ENCODE measurements at places on chromosomes 2 and 18. TPM values are rescaled to one million over a fixed set of nuclear protein-coding genes. Genes with fewer than 3 reads are reported as not detected.

GRCh38 chr2:195488567-195488966, 168.5 kb upstream of the SLC39A10 start:
- no peak for DNase-seq

DNA sequence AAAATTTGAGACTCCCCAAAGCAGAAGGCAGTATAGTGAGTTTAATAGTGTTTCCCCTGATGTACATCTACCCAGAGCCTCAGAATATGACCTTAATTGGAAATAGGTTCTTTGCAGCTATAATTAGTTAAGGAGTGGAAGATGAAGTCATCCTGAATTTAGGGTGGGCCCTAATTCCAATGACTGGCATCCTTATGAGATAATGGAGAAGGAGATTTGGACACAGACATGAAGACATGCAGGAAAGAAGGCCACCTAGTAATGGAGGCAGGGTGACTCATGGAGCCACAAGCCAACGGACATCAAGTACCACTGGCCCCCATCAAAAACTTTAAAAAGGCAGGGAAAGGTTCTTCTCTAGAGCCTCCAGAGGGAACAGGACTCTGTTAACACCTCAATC, 308.9 kb downstream of the TXNL1 start:
- DNase-seq: no peak

DNA sequence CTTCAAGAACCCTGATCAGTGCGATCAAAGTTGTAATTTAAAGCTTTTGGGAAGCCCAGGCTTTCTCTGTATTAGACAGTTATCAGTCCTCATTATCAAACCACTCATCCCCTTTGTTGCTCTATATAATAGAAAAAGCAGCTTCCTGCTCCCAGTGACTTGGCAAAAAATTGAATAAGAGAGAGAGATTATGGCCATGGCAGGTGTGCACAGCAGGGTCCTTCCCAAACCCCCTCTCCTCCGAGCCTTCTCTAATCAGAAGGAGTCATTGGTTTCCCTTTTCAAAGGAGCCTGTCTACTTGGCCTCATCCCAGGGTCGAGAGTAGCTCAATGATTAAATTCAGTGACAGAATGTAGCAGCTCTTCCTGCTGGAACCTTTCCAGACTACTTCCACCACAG, 81.5 kb downstream of the SEMA4F start:
- DNase-seq: no peak

- DNase-seq: no peak
Measured at GRCh38 chr2:236657215-236657614, 87.6 kb downstream of the ACKR3 start.

- DNase-seq: no peak
Measured at GRCh38 chr18:35438480-35439234, 59.1 kb downstream of the INO80C start.

- no peak for DNase-seq
Measured at GRCh38 chr2:89833116-89833779, 1141.8 kb downstream of the RPIA start.

GRCh38 chr2:43240766-43241150, 14.4 kb upstream of the ZFP36L2 start:
- no peak for DNase-seq

DNA sequence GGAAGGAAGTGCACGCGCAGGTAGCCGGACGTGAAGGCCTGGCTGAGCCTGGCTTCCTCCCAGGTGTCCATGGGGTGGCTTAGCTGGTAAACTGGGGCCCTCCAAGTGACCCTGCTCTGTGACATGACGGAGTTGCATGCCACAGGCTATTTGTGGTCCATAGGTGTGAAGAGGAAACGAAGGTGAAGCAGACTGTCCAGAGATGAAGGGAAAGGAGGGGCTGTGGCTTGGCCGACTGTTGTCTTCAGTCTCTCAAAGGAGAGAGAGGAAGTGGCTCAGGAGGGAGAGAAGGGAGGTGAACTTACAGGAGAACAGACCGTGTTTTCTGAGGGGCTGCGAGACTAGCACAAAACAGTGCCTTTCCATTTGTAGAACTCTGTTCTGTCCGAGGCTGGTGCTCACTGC, 19.3 kb downstream of the INPP5D start:
- no peak for DNase-seq

GRCh38 chr2:239770246-239770639, 254.9 kb downstream of the NDUFA10 start:
- no peak for DNase-seq

DNA sequence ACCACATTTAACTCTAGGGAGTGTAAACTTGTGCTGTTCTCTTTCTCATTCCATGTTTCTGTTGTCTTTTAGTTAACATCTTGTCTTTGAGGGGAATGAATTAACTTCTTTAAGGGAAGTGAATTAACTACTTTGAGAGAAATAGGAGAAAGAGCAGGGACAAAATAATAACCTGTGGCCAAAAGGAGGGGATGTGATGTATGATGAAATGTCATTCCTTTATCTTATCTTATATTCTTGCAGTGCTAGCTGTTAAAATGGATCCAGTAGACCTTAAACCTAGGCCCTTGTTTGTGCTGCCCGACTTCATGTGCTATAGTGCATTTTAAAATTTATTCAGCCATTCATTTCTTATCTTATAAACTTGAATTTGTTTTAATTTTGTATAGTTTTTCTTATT, 18.4 kb downstream of the ABI2 start:
- no peak for DNase-seq

DNA sequence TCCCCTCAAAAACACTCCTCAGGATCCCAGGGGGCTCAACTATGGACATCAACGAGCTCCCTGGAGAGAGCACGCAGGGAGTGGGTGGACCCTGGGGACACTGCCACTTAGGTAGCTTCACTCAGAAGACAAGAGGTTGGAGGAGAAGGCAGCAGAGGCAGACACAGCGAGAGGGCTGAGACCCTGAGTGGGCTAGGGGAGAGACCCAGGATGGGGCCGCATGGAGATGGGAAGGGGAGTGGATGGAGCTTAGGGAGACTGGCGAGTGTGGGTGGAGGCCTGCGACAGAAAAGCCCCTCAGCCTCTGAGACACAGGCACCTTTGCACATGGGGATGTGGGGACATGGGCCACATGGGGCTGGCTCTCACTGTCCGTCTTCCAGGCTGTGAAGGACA, 70.9 kb downstream of the ASB1 start:
- DNase-seq: no peak

GRCh38 chr18:3773303-3773702, 323.3 kb downstream of the TGIF1 start:
- DNase-seq: no peak

- DNase-seq: no peak
Measured at GRCh38 chr2:155250800-155251199, 552.3 kb downstream of the KCNJ3 start.

DNA sequence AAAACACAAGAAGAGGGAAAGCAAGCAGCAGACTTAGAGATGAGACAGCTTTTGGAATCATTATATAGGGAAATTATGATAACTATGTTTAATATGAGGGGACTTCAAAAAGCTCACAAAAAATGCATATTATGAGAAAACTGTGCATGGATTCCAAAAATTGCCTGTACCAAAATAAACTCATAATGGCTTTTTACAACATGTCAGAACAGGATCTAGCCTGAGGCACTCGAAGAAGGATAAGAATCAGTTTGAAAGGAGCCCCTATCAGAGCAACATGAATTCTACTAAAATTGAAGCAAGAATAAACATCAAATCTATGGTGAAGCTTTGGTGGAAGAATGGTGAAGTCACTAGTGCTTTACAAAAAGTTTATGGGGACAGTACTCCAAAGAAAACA, 187.4 kb downstream of the RDH14 start:
- DNase-seq: no peak

GRCh38 chr2:239006622-239007285, 158.9 kb downstream of the TWIST2 start:
- DNase-seq: no peak

- DNase-seq: no peak
Measured at GRCh38 chr2:149465873-149466272, 121.7 kb downstream of the MMADHC start.

- DNase-seq: no peak
Measured at GRCh38 chr18:12420821-12421421, 13.2 kb downstream of the PRELID3A start.

DNA sequence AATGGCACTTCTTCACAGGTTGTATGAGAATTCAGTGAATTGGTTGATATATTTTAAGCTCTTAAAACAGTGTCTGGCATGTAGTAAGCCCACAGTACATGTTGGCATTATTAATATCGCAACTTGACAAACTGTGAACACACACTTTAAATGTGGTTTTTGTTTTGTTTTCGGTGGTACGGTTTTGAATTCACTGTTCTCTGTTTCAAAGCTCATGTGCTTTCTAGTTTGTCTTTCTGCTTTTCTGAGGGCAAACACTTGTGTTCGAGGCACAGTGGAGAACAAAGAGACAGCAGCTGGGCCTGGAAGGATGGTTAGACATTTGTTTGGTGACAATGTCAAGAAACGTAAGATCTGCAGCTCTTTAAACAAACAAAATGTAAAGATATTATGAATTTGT, 276.5 kb upstream of the MC4R start:
- DNase-seq: no peak

Gene ALPP
- not detected for total RNA-seq

Gene DSC2
- total RNA-seq: 108 TPM

Gene GALNT14
- 1.7 TPM for total RNA-seq

Gene ITPRIPL1
- 1.5 TPM for total RNA-seq

Gene REG1A
- total RNA-seq: not detected
